ENCODE measurements at places on chromosomes 12 and 14.

DNA sequence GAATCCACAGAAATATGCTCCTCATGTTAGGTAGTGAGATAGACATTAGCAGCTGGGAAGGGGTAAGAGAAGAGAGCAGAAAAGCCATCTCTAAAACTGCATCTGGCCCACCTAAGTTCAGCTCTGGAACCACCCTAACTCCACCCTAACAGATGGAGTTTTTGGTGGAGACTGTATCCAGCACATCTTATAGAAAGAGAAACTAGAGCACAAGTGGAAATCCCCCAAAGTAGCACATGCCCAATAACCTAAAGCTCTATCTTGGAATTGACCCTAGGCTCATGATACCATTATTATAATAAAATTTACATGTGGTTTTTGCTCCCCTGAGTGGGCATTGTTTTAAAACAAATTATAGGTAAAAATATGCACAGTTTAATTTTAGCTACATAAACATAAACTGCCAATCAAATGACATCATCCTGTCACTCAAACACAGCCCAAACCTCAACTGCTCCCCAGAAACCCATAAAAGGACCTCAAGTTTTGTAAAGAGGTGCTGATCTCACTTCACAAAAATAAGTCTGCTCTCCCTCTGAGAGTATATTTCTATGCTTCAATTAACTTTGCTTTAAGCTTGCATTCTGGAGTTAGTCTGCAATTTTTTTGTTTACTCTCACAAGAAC is 206.4 kb downstream of the PIK3C2G start:
- no peak for DNase-seq

DNA sequence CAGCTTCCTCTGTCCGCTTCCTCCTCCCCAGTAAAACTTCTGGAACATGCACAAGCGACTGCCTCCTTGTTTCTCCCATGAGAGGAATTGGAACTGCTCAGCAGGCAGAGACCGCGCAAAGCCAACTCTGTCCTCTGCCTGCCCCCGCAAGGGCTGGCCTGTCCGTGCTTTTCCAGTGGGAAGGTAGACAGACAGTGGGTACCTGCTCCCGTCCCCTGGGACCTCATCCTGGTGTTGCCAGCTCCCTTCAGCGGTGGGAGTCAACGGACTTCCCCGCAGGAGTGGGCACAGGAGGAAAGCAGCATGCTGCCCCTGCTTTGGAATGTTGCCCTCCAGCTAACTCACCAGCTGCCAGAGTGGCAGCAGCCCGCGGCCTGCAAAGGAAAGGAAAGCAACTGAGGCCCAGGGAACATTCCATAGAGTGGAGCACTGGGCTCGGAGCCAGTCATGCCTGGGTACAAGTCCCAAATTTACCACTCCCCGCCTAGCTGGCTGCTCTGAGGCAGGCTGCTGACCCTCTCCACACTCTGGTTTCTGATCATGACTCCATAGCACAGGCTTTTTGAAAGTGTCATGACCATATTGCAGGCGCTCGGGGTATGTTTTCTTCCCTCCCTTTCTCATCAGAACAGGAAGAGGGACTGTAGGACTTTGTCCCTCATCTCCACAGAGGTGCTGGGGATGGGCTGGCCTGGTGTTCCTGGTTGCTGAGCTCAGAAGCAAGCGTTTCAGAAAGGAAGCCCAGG is 89.2 kb upstream of the CLMN start:
- no peak for DNase-seq

DNA sequence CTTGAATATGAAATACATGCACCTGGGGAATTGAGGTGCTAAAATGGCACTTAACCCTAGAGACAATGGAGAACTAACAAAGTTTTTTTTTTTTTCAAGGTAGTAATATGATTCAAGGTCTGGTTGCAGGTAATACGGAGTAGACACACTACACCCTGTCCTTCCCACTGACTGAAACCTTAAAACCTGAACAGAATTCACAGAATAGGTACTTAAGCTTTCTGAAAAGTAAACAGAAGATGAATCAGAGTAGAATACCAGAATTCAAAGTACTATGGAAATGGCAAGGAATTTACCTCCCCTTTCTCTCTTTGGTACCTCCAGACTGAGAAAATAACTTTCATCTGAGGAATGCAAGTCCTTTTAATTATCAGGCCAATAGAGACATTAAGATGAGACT is 87.2 kb downstream of the PAPLN start:
- DNase-seq = no peak

DNA sequence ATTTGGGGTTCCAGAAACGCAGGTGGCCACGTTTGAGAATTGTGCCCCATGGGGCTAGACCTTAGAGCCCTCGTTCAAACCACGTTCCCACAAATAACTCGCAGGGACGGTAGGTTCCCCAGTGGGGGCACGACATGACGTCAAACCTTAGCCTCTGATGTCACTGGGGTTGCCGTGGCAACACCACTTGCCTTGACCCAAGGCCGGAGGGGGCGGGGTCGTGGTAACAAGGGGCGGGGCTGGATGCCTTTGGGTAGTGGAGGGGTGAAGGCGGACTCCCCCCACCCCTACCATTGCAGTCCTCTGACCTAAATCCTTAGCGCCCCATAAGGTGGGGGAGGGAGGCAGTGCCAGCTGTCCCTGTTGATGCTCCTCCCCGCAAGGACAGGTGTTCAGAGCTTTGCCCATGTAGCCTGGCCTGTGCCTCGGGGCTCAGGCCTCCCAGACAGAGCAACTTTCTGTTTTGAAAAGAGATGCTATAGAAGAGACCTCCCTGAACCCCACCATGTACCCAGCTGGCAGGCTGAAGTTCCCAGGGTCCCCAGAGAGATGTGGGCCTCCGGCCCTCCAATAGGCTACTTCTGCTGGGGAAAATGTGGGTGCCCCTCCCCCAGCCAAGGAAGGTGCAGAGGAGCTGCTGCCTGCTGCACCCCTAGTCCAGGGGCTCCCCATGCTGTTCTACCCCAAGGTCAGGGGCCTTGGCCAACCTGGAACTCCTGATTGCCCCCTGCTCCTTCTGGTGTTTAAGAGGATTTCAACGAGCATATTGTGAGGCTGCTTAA is 1.9 kb downstream of the FAM222A start:
- DNase-seq = no peak

GRCh38 chr12:103965590-103966504 is at the start of gene TDG:
TDG (plus strand) TSS chr12:103965872; CDS start chr12:103966038, 166 bp downstream.
- peak; percentile 98 for DNase-seq

GRCh38 chr12:111406474-111407376 is 1.0 kb downstream of the SH2B3 start:
- no peak for DNase-seq

GRCh38 chr14:22561661-22562579 is 27.1 kb downstream of the DAD1 start:
- DNase-seq = no peak

GRCh38 chr12:110475426-110475825 is 6.8 kb downstream of the FAM216A start:
- no peak for DNase-seq

- no peak for DNase-seq
Measured at GRCh38 chr12:62252576-62252975, 7.6 kb upstream of the USP15 start.

DNA sequence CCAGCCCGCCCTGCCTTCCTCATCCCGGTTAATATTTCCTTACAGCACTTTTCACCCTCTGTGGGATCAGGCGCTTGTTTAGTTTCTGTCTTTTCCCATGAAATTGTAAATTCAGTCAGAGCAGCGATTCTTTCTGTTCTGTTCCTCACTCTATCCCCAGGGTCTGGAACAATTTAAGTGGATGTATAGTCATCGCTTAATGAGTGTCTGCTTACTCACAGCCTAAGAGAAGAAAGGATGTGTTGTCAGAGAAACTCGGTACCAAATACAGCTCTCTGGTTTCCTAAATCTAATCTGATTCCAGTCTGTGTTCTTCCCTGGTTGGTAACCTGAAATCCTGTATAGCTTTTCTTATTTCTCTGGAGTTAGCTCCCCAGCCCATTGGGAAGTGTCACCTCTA is 44.9 kb downstream of the FOS start:
- DNase-seq = peak; percentile 70

- no peak for DNase-seq
Measured at GRCh38 chr12:116502989-116503496, 56.1 kb upstream of the MAP1LC3B2 start.

GRCh38 chr12:80692114-80692513 is 15.3 kb upstream of the MYF6 start:
- no peak for DNase-seq

GRCh38 chr14:69093631-69094421 is 59.1 kb downstream of the DCAF5 start:
- DNase-seq = no peak

GRCh38 chr14:24875991-24876878 is 173.7 kb downstream of the STXBP6 start:
- DNase-seq = no peak

DNA sequence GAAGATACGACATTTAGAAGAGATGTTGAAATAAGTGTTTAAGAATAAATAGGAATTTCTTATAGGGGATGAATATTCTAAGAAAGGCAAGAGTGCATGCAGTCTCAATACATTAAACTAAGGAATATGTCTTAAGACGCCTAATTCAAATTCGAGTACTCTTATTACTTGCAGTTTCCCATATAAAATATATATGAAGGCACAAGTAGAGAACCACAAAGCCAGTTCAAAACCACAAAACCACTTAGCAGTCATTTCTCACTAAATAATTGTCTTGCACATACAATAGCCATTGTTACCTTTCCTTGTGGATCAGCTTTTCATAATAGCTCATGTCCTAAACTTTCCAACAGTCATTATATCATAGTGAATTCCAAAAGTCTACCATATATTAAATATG is 91.0 kb upstream of the MON2 start:
- DNase-seq = no peak

DNA sequence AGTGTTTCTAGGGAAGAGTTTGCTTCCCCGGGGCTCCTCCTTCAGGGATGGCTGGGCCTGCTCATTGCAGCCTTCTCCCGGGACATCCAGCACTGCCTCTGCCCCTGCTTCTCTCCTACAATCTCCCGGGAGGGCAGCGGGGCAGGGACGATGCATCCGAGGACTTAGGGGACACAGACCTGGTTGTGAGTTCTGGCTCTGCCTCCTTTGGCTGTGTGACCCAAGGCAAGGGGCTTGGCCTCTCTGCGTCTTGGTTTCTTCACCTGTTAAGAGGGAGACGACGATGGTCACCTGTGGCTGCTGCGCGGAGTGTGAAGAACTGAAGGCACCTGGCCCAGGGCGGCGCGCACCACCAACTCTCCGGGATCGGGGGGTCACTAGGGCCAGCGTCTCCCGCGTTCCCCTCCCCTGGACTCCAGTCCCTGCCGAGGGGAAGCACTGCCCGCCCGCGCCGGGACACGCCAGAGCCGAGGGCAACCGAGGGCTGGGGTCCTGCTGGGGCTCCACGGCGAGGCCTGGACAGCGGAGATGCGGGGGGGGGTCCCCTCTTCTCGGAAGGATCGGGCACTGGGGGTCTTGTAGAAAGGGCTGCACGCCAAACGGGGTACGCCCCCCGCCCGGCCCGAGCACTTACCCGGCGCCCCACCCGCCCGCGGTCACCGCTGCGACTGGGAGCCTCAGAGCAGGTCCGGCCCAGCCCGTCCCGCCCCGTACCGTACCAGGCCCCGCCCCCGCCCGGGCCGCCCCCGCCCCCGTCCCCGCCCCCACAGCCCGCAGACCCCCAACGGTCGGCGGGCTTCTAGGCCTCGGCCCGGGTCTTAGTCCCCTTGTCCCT is at the start of gene HVCN1:
HVCN1 (minus strand) TSS at position 670 of the 835 bp plus-strand sequence. CDS start 5,870 bp downstream, outside the sequence.
- no peak for DNase-seq

DNA sequence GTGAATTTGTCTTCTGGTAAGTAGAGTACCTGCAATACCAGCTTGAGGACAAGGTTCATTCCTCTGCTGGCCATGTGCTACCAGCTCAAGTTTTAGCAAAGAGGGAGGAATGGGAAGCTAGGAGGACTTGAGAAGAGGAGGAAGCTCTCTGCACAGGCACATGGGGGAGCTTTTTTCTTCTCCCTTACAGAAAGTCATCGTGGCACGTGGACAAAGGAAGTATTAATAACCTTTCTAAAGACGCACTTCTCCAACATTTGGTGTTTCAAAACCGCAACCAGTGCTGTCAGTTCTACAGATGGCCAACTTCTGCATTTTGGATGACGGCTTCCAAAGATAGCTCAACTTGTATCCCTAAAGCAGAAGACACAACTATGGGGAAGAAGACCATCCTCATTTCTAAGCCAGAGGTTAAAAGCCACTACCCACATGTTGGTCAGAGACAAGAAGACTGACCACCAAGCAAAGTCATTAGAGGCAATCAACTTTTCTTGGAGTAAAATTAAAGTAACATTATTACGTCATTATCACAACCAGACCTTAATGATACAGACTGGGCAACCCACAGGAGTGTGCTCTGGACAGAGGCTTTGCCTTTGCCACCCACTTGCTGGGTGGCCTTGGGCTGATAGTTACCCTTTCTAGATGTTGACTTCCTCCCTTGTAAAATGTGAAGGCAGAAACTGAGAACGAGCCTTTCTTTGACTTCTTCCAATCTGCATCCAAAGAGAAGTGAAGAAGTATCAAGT is 12.3 kb upstream of the TMED10 start:
- no peak for DNase-seq

DNA sequence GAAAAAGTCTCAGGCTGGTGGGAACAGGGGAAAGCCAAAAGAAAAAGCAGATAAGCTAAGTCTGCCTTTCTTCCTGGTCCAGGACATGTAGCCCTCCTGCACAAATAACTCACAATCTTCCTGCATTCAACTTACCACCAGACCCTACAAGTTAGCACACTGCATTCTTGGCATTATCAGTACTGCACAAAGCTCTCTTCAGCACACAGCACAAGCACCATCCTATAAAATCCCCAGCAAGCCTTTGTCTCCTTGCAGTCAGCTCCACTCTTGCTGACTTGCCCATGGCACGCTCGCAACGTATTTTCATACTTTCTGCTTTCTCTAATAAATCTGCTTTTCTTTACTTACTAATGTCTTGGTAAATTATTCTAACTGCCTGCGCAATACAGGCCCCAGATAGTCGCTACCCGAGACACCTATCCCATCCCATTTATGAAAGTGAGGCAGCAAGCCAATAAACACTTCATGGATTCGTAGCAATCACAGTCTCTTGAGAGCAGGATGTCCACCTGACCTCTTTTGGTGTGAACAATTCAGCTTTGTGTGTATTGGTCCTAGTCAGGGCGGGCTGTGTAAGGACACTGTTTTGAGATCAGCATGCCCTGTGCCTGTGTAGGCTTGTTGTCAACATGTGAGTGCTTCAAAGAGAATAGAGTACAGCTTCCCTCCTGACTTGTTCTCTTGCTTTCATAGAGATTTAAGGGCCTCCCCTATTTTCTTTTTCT is 49.0 kb downstream of the TMEM117 start:
- DNase-seq = no peak

GRCh38 chr14:61296151-61296550 is 15.0 kb upstream of the TMEM30B start:
- no peak for DNase-seq

- no peak for DNase-seq
Measured at GRCh38 chr14:78345131-78345744, 175.1 kb downstream of the NRXN3 start.

GRCh38 chr14:100824091-100824551 is 1.8 kb upstream of the MEG3 start:
- DNase-seq = no peak

Data from stromal cell of bone marrow (primary cell).